SHP77 treated with DMSO at 0.1 percent for 48 hours (cell line): ENCODE measurements at places on chromosomes 5 and 9.
A peak's percentile ranks its signal among the peaks of the same experiment; 100 is the strongest.

DNA sequence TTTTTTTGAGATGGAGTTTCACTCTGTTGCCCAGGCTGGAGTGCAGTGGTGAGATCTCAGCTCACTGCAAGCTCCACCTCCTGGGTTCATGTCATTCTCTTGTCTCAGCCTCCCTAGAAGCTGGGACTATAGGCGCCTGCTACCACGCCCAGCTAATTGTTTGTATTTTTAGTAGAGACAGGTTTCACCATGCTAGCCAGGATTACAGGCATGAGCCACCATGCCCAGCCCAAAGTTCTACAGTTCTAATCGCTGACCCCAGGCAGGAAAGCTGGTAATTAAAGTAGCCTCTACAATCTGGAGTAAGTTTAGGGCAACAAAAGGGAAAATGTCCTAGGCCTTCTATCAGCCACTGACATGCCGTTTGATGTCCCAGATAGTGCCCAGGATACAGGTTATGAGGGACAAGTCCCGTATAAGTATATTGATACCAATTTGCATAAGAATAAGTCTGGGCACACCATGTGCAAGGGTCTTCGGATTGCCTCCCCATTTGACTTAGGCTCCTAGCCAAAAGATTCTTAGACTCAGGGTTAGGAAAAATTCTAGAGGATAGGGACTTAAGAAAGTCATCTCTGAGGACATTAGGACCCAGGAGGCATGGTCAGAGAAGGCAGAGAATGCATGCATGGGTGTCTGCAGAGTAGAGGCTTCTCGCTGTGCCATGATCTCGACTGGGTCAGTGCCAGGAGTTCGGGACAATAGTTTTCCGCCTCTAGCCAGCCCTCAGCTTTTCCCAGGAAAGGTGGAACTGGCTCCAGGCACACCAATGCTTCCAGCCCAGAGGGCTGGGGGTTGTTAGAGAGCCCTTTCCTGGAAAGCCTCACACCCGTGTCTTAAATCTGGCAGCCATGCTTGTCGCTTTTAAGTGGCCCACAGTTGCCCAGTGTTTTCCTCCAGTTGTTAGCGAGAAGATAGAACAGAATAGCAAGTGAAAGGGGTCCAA lies 1111.1 kb downstream of the TAF11L14 start:
- peak; percentile 89 for DNase-seq

DNA sequence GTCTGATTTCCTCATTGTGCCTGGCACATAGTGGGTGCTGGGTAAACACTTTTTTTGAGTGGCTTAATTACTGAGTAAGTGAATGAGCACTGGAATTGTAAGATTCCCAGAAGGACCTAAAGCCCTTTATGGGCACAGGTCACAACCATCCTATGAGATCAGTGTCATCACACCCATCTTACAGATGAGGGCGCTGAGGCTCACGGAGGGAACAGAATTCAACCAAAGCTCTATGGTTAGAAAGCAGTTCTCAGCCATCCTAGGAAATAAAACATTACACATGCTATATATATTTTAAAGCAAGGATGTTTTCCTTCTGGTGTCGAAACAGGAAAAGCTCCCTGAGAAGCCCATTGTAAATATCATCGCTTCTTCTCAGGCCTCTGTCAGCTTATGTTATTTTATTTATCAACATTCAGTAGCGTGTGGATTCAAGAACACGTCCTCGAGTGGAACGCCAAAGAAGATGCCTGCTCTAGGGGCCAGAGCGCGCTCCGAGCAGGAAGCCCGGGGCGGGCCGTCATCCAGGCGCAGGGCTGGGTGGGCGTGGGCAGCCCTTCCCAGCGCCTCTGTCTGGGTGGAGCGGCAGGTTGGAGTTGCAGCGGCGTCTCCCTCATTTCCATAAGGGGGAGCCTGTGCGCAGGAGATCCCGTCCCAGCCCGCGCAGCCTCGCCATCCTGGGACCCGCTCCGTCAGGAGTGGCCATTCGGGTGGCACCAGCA lies 155.8 kb upstream of the SMIM23 start:
- DNase-seq = peak; percentile 13

GRCh38 chr5:139388198-139388821 lies 1.4 kb downstream of the MZB1 start:
- DNase-seq = no peak

DNA sequence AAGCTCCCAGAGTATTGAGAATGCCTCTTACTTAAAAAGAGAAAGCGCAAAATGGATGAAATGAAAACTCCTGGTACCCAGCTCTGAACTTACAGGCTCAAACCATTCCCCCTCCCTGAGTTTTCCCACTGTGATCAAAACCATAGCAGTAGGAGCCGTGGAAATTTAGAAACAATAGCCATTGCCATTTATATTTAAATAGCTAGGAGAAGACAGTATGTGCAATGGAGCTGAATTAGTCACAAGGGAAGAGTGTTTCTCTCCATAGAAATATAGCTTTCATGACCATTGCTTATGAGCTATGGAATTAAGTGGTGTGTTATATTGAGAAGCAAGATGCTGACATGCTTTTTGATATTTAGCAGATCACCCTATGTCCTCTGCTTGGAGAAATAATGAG lies 84.6 kb downstream of the PCSK5 start:
- DNase-seq = no peak

DNA sequence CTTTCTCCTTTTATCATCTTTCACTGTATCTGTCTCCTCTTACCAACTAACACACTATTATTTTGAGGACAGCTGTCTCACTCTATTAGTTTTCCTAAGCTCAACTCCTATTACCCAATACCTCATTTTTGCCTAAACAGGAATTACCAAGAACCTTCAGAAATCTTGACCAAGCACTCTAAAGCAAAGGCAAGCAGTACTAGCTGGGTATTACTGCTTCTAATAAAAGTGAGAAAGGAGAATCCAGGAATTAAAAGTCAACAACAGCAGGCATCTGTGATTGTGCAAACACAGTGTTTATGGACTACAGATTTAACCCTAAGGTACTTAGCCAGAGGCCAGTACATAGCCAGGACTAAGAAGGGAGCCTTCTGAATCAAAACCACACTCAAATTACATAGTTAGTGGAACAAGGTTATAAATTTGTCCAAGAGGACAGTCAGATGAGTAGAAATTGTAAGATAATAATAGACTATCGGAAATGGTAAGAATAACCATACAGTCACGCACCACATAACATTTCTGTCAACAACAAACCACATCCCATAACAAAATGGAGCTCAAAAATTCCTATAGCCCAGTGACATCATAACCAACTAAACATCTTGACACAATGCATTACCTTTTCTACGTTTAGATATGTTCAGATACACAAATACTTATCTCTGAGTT lies 8.3 kb downstream of the RFX3 start:
- no peak for DNase-seq
